ENCODE measurements at places on chromosomes 4 and X.
A peak's percentile ranks its signal among the peaks of the same experiment; 100 is the strongest.

GRCh38 chr4:138562544-138562991 is 320.4 kb upstream of the SLC7A11 start:
- peak; percentile 75 for DNase-seq

- peak; percentile 62 for DNase-seq
Measured at GRCh38 chrX:118847676-118848075, 24.1 kb downstream of the ZCCHC12 start.

GRCh38 chr4:114163051-114163450 is 183.6 kb upstream of the ARSJ start:
- DNase-seq, result no peak

DNA sequence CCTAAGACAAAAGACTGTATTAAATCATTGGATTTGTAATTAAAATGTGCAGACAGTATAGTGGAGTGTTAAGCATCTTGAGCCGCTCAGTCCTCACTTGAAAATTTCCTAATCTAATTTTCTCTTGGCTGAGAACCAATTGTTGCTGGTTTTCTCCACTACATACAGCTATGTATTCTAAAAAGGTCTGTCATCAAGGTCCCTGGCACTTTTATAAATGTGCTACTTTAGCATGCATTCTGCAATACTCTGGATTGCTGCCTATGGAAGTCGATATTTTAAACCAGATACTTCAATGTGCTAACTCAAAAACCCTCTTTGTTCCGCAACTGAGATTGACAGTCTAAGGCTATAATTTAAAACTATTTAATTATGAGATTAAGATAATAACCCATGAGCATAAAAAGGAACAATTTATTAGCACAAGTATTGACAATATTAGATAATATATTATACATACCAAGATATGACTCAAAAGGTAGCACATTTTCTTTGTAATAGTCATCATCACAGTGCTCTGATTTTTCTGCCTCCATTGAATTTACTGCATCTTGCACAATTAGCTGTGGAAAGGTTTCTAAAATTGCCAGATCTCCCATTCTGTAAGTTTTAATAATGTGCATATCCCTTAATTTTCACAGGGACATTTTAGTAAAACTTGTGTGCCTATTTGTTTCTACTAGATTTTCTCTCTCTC is 815.1 kb downstream of the ADGRL3 start:
- DNase-seq, result peak; percentile 16

- DNase-seq, result no peak
Measured at GRCh38 chrX:106649523-106650428, 38.0 kb downstream of the RADX start.

DNA sequence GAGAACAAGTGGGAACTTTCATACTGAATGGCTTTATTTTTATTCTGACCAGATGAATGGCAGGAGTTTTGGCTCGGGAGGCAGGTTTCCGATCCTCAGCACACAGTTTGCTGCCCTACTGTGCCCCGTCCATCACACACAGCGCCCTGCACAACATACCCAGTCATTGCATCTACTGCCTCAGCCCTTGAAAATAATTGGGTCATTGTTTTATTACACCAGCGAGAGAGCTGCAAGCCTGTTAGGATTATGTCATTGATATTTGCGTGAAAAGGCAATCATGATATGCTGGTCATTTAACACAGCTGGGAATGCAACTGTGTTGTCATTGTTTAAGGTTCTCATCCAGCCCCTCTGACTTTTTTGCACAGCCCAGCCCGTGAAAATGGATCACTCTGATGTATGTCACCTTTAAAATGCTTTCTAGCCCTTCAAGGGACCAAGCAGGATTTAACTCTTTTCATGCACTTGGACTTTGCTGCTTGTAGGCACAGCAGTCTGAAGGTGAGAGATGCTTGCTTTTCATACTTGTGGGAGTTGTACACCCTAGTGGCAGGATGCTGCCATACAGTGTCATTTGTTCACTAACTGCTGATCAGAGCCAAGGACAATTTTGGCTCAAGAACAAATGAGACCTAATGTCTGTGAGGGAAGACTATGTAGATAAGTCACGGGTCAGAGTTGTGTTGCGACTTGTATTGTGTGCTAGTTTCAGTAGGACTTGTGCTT is 62.3 kb downstream of the RTL9 start:
- peak; percentile 12 for DNase-seq

DNA sequence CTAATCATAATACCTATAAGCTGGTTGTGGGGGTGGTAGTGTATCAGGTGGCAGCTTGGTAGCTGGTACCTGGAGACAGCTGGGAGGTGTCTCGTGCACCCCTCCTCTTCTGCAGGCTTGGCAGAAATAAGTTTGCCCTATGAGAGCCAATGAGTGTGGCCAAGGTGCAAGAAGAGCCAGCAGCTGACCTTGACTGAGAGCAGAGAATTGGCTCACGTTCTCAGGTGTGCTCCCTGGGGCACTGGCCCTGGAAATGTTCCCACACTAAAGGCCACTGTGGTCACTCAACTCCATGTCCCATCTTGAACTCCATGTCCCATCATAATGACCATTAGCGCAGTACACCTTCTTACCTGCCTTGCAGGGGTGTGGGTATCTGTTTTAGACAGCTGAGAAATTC is 13.4 kb downstream of the TRMT44 start:
- DNase-seq, result no peak

GRCh38 chr4:105060628-105061027 is 86.0 kb upstream of the TET2 start:
- DNase-seq, result peak; percentile 0

DNA sequence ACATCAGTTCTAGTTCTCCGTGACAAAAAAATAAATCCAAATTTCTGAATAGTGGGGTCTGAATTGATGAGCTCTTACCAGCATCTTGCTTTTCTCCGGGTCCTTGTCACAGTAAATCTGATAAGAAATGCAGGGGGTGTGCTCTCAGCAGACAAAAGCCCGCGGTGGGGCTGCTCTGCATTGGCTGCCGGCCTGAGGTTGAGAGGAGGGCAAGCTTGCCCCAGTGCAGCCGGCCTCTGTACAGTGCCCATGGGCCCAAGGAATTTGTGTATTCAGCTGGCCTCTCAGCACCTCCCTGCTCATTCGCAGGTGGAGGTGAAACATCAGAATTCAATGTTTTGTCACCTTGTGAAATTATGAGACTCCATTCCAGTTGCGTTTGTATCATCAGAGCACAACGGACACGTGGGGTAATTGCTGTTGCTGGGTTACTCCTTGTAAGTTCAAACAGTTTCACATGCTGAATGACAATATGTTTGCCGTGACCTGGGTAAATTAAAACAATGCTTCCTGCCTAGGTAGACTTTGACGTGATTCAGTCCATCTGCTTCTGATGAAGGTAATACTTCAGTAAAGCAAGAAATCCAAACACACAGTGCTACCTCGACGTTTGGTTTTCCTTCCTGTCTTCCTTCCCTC is 596.4 kb downstream of the MID1IP1 start:
- no peak for DNase-seq

GRCh38 chr4:148922497-148922896 is 480.3 kb upstream of the NR3C2 start:
- DNase-seq, result no peak

- DNase-seq, result no peak
Measured at GRCh38 chrX:53483838-53484405, 49.8 kb upstream of the HSD17B10 start.

- peak; percentile 78 for DNase-seq
Measured at GRCh38 chr4:155392481-155393184, 15.9 kb upstream of the MAP9 start.
